Stimulated activated CD4-positive, alpha-beta T cell treated with anti-CD3 and anti-CD28 coated beads, Interleukin-1b, Interleukin-23, amount 100 ng/mL, for 1 hour (primary cell): ENCODE measurements at places on chromosomes 1 and 21.

DNA sequence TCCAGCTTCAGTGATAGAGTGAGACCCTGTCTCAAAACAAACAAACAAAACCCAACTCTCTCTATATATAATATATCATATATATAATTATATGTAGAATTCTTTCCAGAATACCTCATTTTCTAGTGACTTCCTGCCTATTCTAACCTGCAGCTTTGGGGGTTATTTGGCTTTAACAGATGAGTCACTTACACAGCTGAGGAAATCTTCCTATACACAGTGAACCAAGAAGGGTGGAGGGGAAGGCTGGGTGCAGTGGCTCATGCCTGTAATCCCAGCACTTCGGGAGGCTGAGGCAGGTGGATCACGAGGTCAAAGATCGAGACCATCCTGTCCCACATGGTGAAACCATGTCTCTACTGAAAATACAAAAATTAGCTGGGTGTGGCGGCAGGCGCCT is 9.2 kb downstream of the RAB29 start:
- no peak for DNase-seq

- no peak for DNase-seq
Measured at GRCh38 chr1:230746617-230747016, 571 bp upstream of the CAPN9 start.

DNA sequence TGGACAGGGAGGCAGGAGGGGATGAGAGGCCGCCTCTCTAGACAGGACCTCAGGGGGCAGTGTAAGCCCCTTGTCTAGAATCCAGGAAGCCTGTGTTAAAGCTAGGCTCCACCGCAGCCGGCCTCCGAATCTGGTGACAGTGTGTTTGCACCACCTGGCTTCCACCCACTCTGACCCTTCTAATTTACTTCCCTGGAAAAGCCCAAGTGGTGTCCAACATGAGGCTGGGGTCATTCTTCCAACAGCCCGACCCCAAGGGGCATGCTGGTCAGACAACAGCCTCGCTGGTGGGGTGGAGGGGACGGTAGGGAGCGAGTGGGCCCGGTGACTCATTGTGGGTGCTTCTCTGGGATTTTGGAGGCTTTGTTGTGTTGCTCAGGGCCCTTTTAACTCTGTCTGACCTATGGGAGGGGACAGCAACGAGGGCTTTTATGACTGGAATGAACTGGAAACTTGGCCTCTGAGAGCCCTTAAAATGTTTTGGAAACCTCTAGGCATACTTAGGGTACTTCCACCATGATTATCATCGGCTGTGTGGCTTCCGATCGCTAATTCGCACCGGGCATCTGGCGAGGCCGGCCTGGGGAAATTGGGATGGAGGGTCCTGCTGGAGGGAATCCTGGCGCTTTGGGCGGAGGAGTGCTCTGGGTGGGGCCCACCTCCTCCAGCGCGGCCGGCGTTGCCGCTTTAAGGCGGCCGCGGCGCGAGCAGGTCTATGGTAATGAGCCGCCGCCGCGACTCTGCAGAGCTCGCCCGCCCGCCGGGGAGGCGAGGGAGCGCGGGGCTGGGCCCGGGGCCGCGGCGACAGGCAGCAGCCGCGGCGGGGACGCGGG is at the start of gene CELSR2:
TSS of gene CELSR2 (plus strand) at position 743 of the 833 bp plus-strand sequence. CDS start 541 bp downstream, outside the sequence.
- no peak for DNase-seq

DNA sequence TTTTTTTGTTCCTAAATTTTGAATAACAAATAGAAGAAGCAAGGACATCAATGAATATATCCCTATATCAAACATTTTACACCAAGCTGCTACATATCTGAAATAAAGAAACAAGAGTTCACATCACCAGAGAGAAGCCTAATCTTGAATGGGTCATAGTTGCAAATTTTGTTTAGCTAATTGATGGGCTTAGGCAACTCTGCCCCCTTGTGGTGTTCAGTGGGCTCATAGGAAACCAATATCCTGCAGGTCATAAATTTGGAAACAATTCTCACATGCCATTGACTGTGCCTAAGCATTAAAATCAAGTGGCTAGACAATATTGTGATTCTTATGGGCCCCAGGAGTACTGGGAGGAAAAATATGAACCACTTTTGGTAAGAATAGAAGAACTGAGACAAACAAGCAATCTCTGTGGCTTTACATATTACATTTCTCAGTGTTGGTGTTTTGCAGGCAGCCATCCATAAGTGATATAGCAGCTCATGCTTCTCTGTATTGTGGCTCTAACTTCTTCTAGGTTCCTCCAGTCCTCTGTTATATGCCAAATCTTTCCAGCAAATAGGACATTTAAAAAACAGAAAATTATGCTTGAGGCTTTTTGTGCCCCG is 1262.8 kb upstream of the PRMT6 start:
- no peak for DNase-seq

DNA sequence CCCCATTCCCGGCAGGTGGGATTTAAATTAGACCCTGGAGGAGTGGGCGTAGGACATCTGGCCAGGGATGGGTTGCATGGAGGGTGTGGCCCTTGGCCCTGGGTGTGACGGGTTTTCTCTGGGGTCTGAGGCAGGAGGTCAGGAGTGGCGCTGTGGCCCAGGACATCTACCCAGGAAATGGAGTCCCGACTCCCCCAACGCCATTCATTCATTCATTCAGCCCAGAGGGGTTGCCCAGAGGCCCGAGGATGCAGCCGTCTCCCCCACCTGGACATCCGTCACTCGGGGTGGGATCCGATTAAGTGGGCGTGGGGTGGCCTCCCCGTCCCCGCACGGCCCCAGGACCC is 663 bp downstream of the ATP13A2 start:
- DNase-seq, result no peak

DNA sequence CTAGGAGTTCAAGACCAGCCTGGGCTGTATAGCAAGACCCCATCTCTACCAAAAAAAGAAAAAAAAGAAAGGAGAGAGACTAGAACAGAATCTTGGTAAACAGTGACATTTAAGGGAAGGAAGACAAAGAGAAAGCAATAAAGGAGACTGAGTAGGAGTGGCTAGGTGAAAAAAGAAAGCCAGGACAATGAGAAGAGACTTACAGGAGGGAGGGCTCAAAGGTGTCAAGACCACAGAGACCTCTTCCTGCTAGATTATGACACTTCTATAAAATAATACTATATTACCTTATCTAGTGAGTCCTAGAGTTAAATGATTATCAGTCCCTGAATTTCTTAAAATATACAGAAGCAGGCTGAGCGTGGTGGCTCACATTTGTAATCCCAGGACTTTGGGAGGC is 10.1 kb upstream of the EPRS1 start:
- DNase-seq, result no peak

GRCh38 chr1:19973616-19974015 is 5.8 kb downstream of the PLA2G2A start:
- no peak for DNase-seq

- no peak for DNase-seq
Measured at GRCh38 chr1:31886866-31887265, 51.3 kb downstream of the PTP4A2 start.

DNA sequence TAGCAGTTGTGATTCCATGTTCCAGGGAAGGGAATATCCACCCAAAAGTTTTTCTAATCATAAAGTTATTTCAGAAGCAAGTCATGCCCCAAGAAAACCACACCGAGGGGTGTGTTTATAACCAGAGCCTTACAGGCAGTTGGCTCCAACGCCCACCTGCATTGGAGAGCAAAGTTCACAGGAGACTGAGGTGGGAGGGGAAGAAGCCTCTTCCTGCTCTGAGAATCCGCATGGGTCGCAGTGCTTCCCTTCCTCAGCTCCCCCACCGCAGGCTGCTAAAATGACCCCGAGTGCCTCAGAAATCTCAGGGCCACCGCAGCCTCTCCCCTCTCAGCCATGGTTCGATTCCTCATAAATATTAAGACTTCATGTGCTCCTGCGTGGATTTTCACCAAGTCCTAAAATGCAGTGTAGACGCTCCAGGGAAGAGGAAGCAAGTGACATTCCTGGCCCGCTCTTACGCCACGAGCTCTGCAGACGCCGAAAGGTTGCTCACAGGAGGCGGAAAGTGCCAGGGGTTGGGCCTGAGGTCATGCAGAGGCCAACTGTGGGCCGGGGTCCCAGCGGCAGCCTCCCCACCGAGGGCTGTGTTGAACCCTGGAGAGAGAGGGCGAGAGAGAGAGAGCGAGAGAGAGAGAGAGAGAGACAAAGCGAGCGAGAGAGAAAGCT is 13.4 kb upstream of the SPSB1 start:
- DNase-seq, result no peak

- no peak for DNase-seq
Measured at GRCh38 chr1:110434946-110435345, 16.0 kb upstream of the PROK1 start.

GRCh38 chr1:232923739-232924386 is 26.5 kb upstream of the NTPCR start:
- DNase-seq, result peak; percentile 0

DNA sequence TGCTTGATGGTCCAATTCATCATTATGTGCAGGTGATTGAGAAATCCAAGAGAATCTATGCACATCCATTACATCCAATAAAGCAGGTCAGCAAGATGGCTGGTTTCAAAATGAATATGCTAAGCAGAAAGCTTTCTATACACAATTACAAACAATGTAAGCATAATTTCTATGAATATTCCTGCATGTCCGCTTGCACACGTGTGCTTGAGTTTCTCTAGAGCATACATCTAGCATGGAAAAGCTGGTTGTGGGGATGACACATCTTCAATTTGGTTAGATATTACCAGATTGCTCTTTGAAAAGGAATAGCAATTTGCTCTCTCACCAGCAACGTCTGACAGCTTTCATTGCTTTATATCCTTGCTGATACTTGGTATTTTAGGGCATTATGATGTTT is 160.4 kb upstream of the HMGB4 start:
- DNase-seq, result no peak

- DNase-seq, result no peak
Measured at GRCh38 chr1:32713081-32713480, 10.5 kb upstream of the SYNC start.

DNA sequence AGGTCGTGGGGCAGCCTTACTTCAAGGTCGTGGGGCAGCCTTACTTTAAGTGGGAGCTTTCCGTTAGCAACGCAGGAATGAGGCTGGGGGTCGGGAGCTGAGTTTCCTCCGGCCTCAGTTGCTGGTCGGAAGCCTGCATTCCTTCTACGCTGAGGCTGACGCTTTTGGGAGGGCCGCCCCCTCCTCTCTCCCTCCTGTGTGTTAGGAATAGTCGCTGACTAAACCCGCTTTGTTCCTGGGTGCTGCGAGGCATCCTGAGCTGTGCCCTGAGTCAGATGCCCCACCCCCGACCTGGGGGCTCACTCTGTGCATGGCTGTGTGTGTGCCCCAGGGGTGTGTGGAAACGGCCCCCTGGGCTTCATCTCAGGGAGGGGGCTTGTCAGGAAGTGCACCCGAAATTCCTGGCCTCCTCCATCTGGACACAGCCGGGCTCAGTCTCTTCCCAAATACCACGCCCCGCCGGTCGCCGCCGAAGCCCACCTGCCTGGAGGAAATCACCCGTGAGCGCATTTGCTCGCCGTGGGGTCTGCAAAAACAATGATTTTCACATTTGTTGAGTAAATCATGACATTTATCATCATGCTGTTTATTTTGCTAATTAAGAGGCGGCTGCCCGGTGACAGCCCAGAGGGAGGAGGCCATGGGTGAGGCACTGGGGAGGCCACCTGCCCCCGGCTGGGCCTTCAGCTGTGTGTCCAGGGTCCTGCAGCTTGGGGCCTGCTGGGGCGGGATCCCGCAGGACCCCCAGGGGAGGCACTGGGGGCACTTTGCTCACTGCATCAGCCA is 121.4 kb downstream of the PRDM16 start:
- no peak for DNase-seq

DNA sequence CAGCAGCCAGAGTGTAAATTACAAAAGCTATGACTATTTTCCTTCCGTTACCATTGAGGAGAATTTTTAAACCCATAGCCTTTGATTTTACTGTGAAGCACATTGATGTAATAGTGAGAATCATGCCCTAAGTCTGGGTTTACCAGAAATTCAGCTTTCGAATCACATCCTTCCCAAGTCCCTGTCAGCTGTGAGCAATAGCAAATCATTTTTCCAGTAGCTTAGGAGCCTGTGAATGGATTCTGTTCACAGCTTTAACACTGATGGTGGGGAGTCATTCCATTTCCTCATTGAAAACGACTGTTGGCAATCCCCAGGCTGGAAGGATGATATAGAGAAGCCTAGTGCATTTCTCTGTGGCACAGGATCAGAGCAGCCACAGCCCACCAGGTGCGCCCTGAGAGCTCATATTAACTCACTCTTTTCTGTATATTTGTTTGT is 82.2 kb upstream of the C1orf105 start:
- no peak for DNase-seq

GRCh38 chr1:68320349-68320748 is 88.0 kb upstream of the WLS start:
- no peak for DNase-seq

DNA sequence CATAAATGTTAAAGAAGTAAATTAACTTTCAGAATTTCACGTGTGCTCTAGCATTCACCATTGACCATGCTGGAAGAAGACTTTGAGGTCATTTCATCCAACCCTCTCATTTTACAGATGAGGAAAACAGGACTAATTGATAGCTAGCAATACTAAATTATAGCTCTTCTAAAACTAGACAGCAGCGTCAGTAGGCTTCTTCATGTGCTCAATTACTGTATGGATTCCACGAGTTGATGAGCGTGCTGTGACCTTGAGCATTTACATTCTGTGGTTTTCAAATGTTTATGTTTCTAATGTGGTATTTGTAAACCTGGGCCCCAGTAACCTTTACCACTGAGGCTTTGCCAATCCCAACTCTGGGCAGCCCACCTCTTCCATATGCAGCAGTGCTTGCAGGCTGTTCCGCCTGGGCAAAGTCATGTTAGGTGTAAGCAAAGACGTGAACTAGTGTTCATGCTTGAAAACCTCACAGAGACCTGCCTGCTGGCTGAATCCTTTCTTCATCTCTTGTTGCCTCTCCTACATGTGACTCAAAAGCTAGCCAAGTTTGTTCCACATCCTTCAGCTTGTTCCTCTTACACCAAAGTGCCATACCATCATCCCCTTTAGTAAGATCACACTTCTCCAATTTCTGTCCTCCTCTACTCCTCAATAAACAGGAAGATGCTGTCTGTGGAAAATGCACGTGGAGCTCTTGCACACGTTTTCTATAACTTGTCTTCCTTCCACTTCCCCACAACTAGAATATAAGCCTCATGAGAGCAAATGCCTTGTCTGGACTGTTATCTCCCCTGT is 17.2 kb downstream of the KCNJ15 start:
- DNase-seq, result no peak

DNA sequence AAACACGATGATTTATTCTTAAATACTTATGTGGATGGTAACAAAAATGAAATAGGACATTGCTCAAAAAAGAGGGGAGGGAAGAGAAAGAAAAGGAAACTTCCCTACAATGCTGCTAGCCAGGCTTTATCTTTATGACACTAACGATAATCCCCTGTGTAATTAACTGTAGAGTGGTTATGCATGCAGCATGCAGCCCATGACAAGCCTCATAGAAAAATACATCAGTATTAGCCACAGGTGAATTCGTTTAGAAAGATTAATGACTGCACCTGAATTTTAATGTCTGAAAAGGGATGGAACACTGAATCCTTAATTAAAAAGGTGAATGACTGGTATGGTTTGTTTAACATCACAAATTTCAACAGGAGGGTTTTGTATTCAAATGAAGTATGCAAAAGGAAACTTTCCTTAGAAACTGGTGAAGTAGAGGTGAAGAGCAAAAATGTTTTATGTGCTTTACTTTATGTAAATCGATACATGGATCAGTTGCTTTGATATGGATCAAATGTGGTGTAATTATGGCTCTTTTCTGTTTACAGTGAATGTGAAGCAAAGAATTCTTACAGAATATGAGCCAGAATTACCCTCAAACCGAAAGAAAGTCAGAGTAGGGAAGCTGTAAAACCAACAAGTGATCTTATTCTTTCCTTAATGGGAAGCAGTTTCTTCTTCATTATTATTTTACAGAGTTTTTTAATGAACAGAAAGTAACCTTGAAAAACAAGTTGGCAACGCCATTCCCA is 569.6 kb upstream of the ADGRL2 start:
- DNase-seq, result no peak

- no peak for DNase-seq
Measured at GRCh38 chr1:204958317-204959307, 84.4 kb upstream of the CNTN2 start.
